Heart right ventricle (tissue), 16 donors: ENCODE measurements at places on chromosomes 2 and 18. TPM values are rescaled to one million over a fixed set of nuclear protein-coding genes. Genes with fewer than 3 reads are reported as not detected.

Gene KLF11
- 13.3 TPM for total RNA-seq

Gene ARHGEF4
- 3.3 TPM for total RNA-seq

Gene TXNDC2
- not detected for total RNA-seq

Gene CNOT11
- 51.2 TPM for total RNA-seq

Gene IL36G
- not detected for total RNA-seq

Gene LRRC30
- total RNA-seq: not detected

Gene COX5B
- total RNA-seq: 1,276 TPM

Gene UGT1A4
- total RNA-seq: not detected

Gene TUBA3E
- 2.3 TPM for total RNA-seq

Gene GKN1
- total RNA-seq: not detected

Gene PROKR1
- total RNA-seq: not detected

Gene NT5C1B
- not detected for total RNA-seq

Gene NAPG
- total RNA-seq: 35.4 TPM

Gene DTNA
- total RNA-seq: 161 TPM

Gene MC5R
- total RNA-seq: not detected

Gene CYP27A1
- total RNA-seq: 5.7 TPM

Gene ZFP36L2
- 62.2 TPM for total RNA-seq

Gene ANTXR1
- total RNA-seq: 26.4 TPM

Gene GALNT5
- 0.15 TPM for total RNA-seq

Gene TUBB8B
- not detected for total RNA-seq

Gene PRSS56
- not detected for total RNA-seq

Gene IL1RN
- 3.3 TPM for total RNA-seq

Gene CHRNA1
- 0.93 TPM for total RNA-seq

Gene ERMN
- total RNA-seq: not detected

Gene ZNF396
- total RNA-seq: 0.48 TPM

Gene DSG1
- total RNA-seq: 0.32 TPM

Gene NAGK
- 45.0 TPM for total RNA-seq

Gene UGT1A5
- total RNA-seq: not detected

Gene TMEM17
- 1.6 TPM for total RNA-seq

Gene DHRS9
- 0.87 TPM for total RNA-seq
